ENCODE measurements at places on chromosomes 13 and 19. TPM values are rescaled to one million over a fixed set of nuclear protein-coding genes. Genes with fewer than 3 reads are reported as not detected.

GRCh38 chr19:43462785-43463380, 2.5 kb downstream of the LYPD3 start:
- DNase-seq, result no peak

GRCh38 chr13:21427741-21428140, 31.4 kb downstream of the ZDHHC20 start:
- no peak for DNase-seq

- DNase-seq, result no peak
Measured at GRCh38 chr19:30113186-30113585, 171.1 kb downstream of the URI1 start.

GRCh38 chr13:78649997-78650716, 8.8 kb downstream of the OBI1 start:
- no peak for DNase-seq

DNA sequence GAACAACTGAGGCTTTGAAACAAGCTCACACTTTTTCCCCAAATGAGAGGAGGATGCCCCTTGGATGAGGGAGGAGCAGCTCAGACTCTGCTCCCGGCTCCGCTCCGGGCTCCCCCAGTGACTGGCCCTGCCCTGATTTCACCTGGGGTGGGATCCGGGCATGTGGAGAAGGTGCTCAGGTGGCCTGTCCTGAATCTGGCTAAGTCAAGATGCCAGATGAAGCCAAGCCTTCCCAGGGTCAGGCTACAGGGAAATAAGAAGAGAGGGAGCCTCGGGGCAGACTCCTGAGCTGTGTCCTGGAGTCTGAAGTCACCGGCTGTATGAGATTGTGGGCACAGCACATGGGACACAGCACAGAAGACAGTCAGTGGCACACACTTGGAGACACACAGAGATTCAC, 10.3 kb downstream of the CEACAM5 start:
- no peak for DNase-seq

DNA sequence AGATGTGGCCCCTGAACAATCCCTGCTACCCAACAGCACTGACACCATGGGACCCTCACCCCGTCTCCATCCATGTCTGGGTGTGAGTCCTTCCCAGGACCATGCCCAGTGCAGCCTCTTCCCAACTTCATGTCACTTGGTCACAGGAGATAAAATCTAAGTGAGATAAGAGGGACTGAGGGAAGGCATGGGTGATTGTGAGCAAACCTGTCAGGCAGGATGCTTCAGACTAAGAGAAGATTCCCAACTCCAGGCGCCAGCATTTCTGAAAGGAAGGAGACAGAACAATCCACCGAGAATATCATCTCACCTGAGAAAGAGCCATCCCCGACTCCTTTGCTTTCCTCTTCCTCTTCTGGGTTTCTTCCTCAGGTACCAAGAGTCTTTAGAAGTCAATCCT, 7.5 kb downstream of the ZNF320 start:
- no peak for DNase-seq

DNA sequence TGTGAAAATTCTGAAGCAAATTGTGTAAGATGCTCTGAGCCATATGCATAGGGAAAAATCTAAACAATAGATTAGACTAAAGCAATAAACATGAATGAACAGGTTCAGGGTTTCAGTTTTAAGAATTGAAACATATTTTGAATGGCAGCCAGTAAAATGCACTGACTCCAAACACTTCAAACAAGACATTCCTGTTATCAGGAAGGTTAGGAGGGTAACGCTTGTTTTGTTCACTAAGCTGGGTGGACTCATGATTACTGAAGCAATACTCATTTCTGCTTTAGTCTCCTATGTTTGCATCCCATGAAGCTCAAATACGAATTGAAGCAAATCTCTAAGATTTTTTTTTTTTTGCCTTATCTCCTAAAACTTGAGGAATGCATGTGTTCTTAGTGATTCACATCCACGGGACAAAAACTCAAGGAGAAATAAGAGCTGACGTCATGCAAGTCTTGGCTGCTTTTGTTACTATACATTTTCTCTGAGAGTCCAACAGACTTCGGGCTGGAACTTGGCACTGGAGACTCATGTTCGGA, 29.1 kb upstream of the IGFL4 start:
- no peak for DNase-seq

- no peak for DNase-seq
Measured at GRCh38 chr13:54682184-54682583, 1653.6 kb downstream of the OLFM4 start.

- no peak for DNase-seq
Measured at GRCh38 chr19:52451241-52451640, 2.1 kb upstream of the ZNF578 start.

- no peak for DNase-seq
Measured at GRCh38 chr13:94860981-94861407, 148.6 kb upstream of the SOX21 start.

DNA sequence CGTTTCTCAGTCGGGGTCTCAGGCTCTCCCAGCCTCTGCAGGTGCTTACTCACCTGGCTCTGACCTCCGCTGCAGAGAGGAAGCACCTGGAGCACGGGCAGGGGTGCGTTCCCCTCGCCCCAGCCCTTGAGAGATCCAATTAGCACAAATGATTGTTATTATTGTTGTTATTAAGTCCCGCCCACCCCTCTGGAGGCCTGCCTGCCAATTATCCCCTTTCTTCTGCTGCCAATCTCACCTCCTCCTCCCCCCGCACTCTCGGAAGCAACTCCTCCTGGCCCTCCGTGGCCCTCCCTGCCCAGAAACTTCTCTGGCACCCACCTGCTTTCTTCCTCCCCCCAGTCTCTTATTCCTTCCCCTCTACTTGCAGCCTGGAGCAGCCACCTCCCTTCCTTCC, 8.8 kb downstream of the ZNF787 start:
- DNase-seq, result no peak

DNA sequence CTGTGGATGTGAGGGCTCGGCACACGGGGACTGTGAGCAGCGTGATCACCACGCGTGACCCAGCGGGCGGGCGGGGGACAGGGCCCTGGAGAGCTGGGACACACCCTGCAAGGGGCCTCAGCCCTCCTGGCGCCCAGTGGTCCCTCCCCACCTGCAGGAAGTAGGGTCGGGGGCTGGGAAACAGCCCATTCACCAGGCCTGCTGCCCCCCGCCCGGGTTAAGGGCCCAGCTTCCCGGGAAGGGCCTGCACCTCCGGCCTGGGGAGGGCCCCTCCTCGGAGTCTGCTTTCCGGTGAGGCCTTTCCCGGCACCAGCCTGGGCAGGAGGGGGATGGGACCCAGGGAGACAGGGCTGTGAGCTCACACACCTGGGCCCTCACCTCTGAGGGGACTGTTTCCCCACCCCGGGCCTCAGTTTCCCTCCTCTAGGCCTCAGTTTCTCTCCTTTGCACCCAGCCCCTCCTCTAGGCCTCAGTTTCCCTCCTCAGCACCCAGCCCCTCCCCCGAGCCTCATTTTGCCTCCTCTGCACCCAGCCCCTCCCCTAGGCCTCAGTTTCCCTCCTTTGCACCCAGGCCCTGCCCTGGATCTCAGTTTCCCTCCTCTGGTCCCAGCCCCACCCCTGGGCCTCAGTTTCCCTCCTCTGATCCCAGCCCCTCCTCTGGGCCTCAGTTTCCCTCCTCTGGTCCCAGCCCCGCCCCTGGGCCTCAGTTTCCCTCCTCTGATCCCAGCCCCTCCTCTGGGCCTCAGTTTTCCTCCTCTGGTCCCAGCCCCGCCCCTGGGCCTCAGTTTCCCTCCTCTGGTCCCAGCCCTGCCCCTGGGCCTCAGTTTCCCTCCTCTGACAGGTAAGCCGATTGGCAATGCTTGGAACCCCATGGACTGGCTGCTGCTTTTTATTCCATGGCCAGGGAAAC, 1.9 kb upstream of the MADCAM1 start:
- DNase-seq, result peak; percentile 35

GRCh38 chr19:43569657-43570056, 5.7 kb downstream of the XRCC1 start:
- no peak for DNase-seq

DNA sequence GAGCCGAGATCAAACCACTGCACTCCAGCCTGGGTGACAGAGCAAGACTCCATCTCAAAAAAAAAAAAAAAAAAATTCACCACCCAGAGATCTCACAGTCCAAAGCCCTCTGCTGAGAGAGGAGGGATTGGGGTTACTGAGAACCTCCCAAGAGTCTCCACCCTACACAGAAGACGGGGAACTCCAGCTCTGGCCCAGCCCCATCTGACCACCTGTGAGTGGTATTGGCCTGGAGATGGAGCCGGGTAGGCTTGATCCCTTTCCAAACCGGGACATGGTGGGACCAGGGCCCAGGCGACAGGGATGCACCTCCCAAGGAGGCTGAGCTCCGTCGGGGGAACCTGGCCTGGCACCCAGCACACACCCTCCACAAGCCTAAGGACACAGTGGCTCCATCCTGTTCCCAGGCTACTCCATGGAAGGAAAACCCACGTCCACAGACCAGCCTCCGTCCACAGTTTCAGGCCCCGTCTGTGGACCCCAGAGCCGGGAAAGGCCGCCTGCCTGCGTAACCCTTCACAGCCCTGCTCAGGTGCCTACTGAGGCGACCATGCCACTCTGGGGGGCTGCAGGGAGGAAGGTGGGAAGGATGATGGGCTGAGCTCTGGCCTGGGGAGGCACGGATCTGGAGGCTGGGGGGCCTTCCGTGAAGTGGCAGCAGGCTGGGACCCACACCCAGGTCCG, 1.8 kb downstream of the TMEM259 start:
- no peak for DNase-seq

- no peak for DNase-seq
Measured at GRCh38 chr19:55193481-55193880, 13.4 kb upstream of the SYT5 start.

GRCh38 chr19:54530866-54531265, 28.2 kb downstream of the LAIR2 start:
- no peak for DNase-seq

DNA sequence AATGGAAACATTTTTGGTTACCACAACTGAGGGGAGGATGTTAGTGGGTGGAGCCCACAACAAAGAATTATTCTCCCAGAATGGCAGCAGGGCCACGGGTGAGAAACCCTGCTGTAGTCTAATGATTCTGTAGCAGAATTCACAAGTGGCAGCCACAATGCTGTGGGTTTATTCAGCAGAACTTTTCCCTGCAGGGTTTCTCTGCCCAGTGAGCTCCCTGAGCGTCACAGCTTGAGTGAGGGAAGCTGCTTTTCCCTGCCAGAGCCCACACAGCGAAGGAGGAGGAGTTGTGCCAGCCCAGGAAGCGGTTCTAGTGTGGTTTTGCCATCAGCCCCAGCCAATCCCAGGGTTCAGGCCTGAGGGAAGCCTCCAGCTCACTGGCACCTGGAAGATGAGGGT, 4.4 kb downstream of the ATP12A start:
- DNase-seq, result no peak

- DNase-seq, result no peak
Measured at GRCh38 chr19:53849237-53849676, 18.4 kb upstream of the MYADM start.

DNA sequence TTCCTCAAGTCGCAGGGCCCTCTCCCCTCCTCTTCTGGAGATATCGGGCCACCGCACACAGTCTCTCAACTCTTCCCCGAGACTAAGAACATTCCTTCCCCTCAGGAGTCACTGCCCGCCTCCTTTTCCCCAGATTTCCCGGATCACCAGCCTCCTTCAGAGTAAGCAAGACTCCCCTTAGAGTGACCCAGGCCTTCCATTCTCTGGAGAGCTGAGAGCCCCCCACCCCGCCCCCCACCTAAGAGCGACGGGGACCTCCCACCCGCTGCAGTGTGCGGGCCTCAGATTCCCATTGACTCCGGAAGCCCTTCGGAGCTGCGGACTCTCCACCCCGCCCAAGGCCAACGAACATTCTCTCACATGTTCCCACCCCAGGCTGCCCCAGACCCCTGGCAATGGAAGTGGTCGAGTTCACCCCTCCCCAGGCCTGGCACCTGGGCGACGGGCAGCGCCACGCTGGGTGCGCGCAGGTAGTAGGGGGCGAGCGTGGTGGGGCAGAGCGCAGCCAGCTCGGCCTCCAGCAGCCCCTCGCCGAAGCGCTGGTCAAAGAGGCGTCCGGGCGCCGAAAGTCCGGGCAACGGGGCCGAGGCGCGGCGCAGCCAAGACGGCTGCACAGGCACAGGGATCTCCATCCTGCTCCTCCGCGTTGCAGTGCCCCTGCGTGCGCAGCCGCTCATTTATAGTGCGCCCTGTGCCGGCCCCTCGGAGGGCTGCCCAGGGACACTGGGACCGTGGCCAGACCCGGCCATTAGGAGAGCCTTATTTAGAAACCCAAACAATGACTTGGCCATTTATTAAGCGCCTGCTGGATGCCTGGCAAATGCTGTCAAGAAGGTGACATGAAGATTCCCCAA, at the start of gene HSPB6:
HSPB6 (minus strand) TSS at position 653 of the 854 bp plus-strand sequence; CDS start at position 632, 21 bp downstream.
- DNase-seq, result peak; percentile 54

- DNase-seq, result no peak
Measured at GRCh38 chr19:6064336-6065073, 45.8 kb downstream of the RFX2 start.

GRCh38 chr13:33610438-33611120, 207.4 kb upstream of the RFC3 start:
- peak; percentile 84 for DNase-seq

OVOL3 gene
- total RNA-seq, result not detected

CEACAM16 gene
- not detected for total RNA-seq

VPS36 gene
- total RNA-seq, result 29.2 TPM

KIR3DL2 gene
- total RNA-seq, result not detected

GDF15 gene
- total RNA-seq, result 7.0 TPM

TMEM238 gene
- 4.8 TPM for total RNA-seq

KL gene
- total RNA-seq, result not detected

SYNE4 gene
- total RNA-seq, result 20.4 TPM

GNA15 gene
- not detected for total RNA-seq

MCF2L gene
- total RNA-seq, result 17.0 TPM

All from H9 (cell line).